ENCODE measurements at places on chromosomes 13 and 19. TPM values are rescaled to one million over a fixed set of nuclear protein-coding genes. Genes with fewer than 3 reads are reported as not detected.

Gene IRGC
- total RNA-seq = not detected

DNA sequence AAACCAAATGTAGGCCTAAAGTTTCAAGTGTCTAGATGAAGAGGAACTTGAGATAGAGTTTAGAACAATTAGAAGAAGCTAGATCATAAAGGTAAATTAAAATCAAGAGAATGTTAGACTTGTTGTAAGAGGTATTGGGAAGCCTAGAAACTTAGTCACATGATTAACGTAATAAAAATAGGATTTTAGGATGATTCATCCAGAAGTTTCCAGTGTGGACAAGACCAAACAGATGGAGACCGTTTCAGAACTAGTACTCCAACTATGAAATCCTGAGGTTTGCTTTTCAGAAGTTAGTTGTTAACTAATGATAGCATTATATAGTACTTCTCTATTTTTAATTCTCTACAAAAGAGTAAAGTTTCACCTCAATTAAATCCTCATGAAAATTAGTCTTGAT, 104.9 kb downstream of the MZT1 start:
- no peaks in the 10 kb centered on the region for H3K27me3 ChIP-seq
- H3K27ac ChIP-seq = no peak overlapping the region
- no peak overlapping the region for H3K4me3 ChIP-seq
- no peaks in the 10 kb centered on the region for H3K4me1 ChIP-seq
- H3K36me3 ChIP-seq = no peaks in the 10 kb centered on the region
- no peak for DNase-seq

DNA sequence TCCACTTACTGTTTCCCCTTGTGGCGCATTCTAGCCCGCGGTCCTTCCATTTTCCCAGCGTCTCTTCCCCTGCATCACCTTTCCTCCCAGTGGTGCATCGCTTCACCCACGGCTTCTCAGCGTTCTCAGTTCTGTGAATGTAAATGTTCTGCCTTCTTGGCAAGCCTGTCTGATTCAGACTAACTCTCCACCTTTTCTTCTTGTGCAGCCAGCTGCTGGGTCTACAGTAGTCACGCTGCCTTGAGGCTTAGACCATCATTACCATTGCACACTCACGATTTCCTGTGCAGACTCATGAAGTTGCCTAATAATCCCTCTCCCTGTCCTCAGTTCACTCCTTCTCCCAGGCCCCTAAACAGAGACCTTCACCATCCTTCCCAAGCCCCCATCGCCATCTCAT, 75.0 kb downstream of the DHRS12 start:
- DNase-seq = no peak
- peaks cover 12% of the 10 kb centered on the region for H3K4me1 ChIP-seq
- no peaks in the 10 kb centered on the region for H3K27me3 ChIP-seq
- no peak overlapping the region for H3K4me3 ChIP-seq

GRCh38 chr19:5149932-5150901, 181.3 kb downstream of the KDM4B start:
- DNase-seq = no peak
- H3K27ac ChIP-seq = no peak overlapping the region
- no peaks in the 10 kb centered on the region for H3K4me1 ChIP-seq
- no peak overlapping the region for H3K4me3 ChIP-seq
- H3K27me3 ChIP-seq = no peaks in the 10 kb centered on the region

DNA sequence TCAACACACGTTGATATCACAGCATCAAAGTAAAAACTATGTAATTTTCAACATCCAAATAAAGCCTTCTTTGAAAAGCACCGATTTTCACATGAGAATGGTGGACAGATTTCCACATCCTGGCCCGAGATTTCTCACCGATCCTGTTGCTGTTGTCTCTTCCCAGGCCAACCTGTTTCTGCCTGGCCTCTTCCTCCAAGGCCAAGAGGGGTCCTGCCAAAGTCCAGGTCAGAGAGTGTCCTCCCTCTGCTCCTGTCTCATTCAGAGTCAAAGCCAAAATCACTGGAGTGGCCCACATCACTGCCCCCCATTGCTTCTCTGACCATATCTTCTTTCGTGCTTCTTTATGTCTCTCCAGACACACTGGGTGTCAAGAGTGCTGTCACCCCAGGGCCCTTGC, 49.5 kb downstream of the CHST8 start:
- no peaks in the 10 kb centered on the region for H3K4me1 ChIP-seq
- H3K4me3 ChIP-seq = no peak overlapping the region
- H3K27ac ChIP-seq = no peak overlapping the region
- no peaks in the 10 kb centered on the region for H3K36me3 ChIP-seq
- no peaks in the 10 kb centered on the region for H3K27me3 ChIP-seq

Gene SCN1B
- total RNA-seq = 2.0 TPM

DNA sequence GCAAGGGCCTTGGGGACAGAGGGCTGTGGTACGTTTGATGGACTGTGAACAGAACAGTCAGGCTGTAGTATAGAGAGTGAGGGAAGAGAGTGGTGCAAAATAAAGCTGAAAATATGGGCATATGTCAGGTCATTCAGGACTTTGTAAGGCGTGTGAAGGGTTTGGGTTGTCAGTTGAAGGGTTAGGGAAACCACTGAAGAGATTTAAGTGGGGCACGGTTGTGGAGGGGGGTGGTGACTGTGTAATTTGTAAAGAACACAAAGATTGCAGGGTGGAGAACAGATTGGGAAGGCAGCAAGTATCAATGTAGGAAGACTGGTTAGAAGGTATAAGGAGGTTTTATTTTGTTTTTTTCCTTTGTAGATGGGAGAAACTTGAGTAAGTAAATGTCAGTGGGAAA, 349.8 kb downstream of the DLEU7 start:
- no peaks in the 10 kb centered on the region for H3K4me1 ChIP-seq
- H3K27me3 ChIP-seq = no peaks in the 10 kb centered on the region
- H3K4me3 ChIP-seq = no peak overlapping the region
- H3K27ac ChIP-seq = no peak overlapping the region

GRCh38 chr13:99231721-99232120, 26.5 kb downstream of the GPR18 start:
- H3K27ac ChIP-seq = peak overlapping the region; percentile 19
- no peaks in the 10 kb centered on the region for H3K27me3 ChIP-seq
- DNase-seq = no peak
- peaks cover 25% of the 10 kb centered on the region for H3K4me1 ChIP-seq

Gene PNMA8A
- total RNA-seq = not detected

- DNase-seq = peak; percentile 12
- no peak overlapping the region for H3K4me3 ChIP-seq
- peaks cover 12% of the 10 kb centered on the region for H3K27me3 ChIP-seq
- no peaks in the 10 kb centered on the region for H3K4me1 ChIP-seq
- H3K36me3 ChIP-seq = no peaks in the 10 kb centered on the region
These were observed 170.9 kb downstream of the LACC1 start for GRCh38 chr13:44050450-44051063.

DNA sequence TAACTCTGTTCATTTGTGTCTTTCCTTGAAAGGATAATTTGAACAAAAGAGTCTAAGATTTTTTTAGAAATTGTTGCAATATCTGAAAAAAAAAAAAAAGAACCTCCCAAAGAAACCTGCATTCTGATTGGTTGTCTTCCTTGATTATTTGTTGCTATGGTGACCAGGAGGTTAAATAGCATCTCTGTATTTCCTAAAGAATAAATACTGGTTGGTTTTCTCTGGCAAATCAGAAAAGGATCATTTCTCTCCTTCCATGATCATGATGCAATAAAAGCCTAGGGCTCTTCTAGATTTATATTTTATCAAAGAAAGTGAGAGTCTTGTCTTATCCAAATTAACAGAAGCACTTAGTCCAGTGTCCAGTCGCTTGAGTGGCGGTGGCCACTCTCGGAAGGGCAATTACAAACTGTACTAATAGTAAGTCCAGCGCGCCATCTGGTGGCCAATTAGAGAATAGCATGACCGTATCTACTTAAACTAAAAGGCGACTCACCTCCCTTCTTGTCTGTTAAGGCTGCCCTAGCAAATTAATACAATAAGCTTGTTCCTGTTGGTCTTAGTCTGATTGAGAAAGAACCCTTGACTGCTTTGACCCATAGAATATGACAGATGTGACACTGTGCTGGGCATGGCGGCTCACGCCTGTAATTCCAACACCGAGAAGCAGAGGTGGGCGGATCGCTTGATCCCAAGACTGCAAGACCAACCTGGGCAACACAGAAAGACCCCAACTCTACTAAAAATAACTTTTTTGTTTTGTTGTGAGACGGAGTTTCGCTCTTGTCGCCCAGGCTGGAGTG, 47.0 kb upstream of the PNMA8B start:
- H3K4me3 ChIP-seq = no peak overlapping the region
- no peak overlapping the region for H3K27ac ChIP-seq
- H3K4me1 ChIP-seq = no peaks in the 10 kb centered on the region
- DNase-seq = peak; percentile 66
- no peaks in the 10 kb centered on the region for H3K36me3 ChIP-seq
- no peaks in the 10 kb centered on the region for H3K27me3 ChIP-seq

- H3K36me3 ChIP-seq = no peaks in the 10 kb centered on the region
- no peak for DNase-seq
- no peaks in the 10 kb centered on the region for H3K4me1 ChIP-seq
- no peak overlapping the region for H3K27ac ChIP-seq
These were observed 81.1 kb downstream of the CHST8 start for GRCh38 chr19:33702606-33703437.

DNA sequence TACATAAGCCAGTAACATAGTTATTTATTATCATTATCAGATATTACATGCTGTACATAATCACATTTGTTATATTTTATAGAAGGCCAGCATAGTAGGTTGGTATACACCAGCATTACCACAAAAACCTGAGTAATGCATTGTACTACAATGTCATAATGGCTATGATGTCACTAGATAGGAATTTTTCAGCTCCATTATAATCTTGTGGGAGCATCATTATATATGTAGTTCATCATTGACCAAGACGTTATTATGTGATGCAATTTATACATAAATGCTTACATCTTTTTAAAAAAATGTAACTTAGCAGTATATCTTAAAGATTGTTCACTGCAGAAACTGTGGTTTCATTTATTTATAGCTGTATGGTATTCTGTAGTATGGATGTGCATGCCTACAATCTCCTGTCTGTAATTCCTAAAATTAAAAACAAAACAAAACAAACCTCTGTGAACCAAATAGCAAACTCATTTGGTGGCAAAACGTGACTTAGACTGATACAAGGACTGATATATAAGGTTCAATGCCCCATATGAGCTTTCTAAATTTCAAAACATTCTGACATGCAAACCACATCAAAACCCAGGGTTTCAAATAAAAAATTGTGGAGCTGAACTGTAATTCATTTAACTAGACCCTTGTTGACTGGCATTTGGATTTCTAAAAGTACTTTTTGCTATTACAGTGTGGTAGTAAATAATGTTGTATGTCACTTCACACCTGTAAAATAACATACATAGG, 250.9 kb downstream of the DLEU7 start:
- H3K4me3 ChIP-seq = peak overlapping the region; percentile 38
- peaks cover 47% of the 10 kb centered on the region for H3K4me1 ChIP-seq
- H3K27ac ChIP-seq = no peak overlapping the region
- no peaks in the 10 kb centered on the region for H3K27me3 ChIP-seq

Gene C1QTNF9B
- not detected for total RNA-seq

DNA sequence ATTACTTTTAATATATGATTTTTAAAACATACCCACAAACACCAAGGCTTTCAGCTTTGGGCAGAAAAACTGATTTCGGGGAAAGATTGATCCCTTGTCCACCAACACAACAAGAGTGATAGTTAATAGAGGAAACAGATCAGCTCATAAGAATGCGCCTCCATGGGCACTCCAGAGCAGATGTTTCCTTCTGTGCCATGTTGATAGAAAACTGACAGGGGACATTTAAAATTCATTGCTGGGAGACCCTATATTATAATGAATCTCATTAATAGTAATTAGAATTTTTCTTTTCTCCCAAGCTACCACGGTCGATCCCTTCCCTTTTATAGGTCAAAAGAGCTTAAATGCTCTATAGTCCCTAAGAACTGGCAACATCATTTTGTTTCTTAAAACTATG, 431.2 kb downstream of the IRS2 start:
- DNase-seq = no peak
- H3K4me1 ChIP-seq = no peaks in the 10 kb centered on the region
- H3K4me3 ChIP-seq = no peak overlapping the region
- H3K27me3 ChIP-seq = no peaks in the 10 kb centered on the region
- no peak overlapping the region for H3K27ac ChIP-seq

GRCh38 chr13:62093984-62094780, 678.5 kb upstream of the PCDH20 start:
- no peak for DNase-seq
- H3K36me3 ChIP-seq = no peaks in the 10 kb centered on the region
- H3K27me3 ChIP-seq = no peaks in the 10 kb centered on the region
- no peak overlapping the region for H3K27ac ChIP-seq

Gene HPN
- total RNA-seq = not detected

- peak overlapping the region; percentile 70 for H3K4me3 ChIP-seq
- H3K4me1 ChIP-seq = peaks cover 33% of the 10 kb centered on the region
- peak; percentile 51 for DNase-seq
- no peaks in the 10 kb centered on the region for H3K27me3 ChIP-seq
- H3K36me3 ChIP-seq = peaks cover 8% of the 10 kb centered on the region
These were observed 1.3 kb downstream of the BICRA start for GRCh38 chr19:47609906-47610894.

- no peaks in the 10 kb centered on the region for H3K36me3 ChIP-seq
- H3K27ac ChIP-seq = no peak within 1 kb of the TSS
- H3K4me3 ChIP-seq = no peak within 1 kb of the TSS
- H3K27me3 ChIP-seq = no peaks in the 10 kb centered on the region
- DNase-seq = peak; percentile 20
These were observed at the start of gene ZBTB32 for GRCh38 chr19:35704218-35704617. Gene ZBTB32, plus strand, starts transcription at chr19:35704558. Its CDS starts 10,069 bp downstream, at chr19:35714627.
